ENCODE measurements at places on chromosomes 1 and 21.

GRCh38 chr21:26137379-26138060, 33.0 kb downstream of the APP start:
- DNase-seq = no peak

DNA sequence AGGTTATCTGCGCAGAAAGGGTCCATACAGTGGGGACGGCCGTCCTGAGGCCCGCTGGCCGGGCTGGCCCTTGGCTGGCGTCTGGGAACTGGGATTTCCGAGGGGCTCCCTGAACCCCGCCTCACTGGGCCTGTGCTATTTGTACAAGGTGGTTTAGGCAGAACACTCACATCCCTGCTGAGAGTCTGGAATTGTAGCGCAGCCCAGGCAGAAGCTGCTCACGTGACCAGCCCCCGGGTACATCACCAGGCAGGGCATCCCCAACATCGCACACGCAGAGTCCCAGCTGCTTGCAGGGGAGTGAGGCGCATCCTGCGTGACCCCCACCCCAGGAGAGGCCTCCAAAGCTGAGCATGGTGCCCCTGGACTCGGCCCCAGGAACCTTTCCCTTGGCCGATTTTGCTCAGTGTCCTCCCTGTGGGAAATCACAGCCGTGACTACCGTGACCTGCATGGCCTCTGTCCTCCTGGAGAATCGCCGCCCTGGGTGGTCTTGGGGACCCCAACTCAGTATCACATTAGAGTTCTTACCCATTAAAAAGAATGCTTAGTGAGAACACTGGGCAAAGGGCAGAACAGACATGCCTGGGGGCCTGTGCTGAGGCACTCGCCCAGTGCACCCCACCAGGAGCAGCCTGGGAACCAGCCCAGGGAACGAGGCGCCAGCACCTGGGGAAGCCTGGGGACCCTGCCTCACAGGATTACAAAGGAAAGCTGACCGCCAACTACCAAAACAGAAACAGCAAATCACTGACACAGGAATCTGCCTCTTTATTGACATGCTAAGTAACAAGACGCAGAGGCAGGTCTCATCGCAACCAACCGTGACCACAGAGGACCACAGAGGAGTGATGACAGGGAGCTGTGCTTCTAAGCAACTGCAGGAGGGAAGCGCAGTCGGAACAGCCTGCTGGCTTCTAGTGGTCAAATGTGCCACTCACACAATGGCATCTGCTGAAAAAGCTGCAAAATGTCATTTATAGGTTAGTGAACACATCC, 33.5 kb downstream of the UBE2G2 start:
- DNase-seq = no peak

- DNase-seq = no peak
These were observed 45.9 kb upstream of the CRB1 start for GRCh38 chr1:197222025-197222685.

DNA sequence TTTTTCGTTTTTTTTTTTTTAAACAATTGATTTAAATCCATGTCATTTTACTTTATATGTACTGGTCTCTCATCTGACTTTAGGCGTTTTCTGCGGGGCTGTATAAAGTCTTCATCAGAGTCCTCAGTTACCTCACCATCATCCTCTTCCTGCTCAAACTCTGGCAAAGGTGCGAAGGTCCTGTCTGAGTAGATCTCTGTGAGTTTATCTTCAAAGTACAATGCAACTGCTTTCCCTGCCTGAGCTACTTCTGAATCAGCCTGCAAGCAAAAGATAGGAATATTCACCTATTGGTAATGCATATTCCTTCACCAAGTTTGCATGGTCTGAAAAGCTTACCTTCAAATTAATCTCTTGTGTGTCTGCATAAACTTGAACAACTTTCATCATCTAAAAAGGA, 113.4 kb downstream of the TRIM33 start:
- DNase-seq = no peak

DNA sequence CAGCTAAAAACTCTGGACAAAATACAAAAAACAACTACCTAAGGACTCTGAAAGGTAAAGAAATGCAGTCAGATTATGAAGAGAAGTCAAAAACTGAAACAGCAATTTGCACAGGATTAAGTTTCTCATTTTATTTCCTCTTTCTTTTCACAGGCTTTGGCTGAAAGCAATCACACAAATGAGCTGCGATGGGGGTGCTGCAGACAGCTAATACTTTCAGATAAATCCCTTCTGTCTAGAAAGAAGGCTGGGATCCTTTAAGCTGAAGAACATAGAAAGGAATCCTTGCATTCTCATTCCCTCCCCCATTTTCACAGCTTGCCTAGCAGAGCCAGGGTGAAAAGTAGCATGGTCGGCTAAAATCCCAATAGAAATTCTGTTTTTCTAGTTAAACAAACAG, 32.0 kb upstream of the PRDX6 start:
- no peak for DNase-seq

GRCh38 chr1:54273092-54273794, 73.3 kb downstream of the MRPL37 start:
- DNase-seq = no peak

GRCh38 chr1:61593331-61593730, 131.6 kb downstream of the TM2D1 start:
- no peak for DNase-seq

GRCh38 chr1:125086611-125087010, 3901.8 kb downstream of the SRGAP2C start:
- DNase-seq = no peak

GRCh38 chr1:85074365-85074964, 26.2 kb upstream of the MCOLN3 start:
- no peak for DNase-seq

DNA sequence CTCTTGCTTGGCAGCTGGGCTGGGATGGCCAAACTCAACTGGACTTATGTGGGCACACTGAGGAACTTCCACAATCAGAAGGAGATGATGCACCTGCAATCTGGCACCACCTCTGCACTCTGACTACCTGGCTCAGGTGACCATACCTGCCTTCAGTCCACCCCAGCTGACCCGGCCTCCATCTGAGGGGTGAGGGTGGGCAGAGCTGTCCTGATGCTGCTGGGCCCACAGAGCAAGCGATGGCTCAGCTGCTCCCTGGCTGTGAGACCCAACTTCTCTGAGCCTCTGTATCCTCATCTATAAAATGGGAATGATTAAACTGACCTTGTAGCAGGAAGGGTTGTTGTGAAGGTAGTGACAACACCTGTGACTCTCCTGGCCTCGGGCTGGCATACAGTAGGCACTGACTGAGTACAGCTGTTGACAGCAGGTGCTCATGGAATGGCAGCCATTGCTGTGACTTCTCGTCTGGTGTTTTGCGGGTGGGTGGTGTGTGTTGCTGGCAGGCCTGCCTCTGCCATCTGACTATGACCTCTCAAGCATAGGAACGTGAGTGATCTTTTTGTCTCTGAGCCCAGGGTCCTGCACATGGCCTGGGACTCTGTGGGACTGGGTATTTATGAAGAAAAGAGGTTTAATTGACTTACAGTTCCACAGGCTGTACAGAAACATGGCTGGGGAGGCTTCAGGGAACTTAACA, 438.5 kb downstream of the PTPRU start:
- DNase-seq = no peak

GRCh38 chr21:36288651-36289243, 31.2 kb upstream of the MORC3 start:
- no peak for DNase-seq

DNA sequence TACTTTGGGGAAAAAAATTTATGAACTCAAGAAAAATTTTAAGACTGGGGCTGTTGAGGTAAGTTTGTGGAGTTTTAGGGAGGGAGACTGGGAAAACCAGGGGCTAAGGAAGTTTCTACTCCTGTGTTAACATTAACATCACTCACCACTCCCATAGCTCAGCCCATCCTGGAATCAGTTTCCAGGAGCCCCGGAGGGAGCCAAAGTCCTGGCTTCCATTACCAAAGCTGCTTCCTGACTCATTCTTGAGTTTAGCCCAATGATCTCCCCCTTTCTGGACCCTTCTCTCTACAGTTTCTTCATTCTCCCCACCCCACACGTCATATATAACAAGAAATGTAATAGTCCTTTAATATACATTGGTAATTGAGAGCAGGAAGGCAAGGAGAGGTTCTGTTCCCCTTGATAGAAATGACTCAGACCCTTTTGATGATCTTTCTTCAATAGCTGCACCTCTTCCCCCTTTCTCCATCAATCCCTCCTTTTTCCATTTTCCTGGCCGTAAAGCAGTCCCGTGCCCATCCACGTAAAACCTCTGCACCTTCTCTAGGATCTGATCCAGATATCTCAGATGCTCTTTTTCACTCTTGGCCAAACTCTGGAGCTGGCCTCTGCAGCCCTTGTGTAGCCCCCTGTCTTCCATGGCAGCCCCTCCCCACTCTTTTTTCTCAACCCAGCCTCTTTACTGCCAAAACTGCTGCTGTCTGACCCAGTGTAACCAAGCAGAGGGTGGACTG, 4.6 kb upstream of the PIAS3 start:
- no peak for DNase-seq

DNA sequence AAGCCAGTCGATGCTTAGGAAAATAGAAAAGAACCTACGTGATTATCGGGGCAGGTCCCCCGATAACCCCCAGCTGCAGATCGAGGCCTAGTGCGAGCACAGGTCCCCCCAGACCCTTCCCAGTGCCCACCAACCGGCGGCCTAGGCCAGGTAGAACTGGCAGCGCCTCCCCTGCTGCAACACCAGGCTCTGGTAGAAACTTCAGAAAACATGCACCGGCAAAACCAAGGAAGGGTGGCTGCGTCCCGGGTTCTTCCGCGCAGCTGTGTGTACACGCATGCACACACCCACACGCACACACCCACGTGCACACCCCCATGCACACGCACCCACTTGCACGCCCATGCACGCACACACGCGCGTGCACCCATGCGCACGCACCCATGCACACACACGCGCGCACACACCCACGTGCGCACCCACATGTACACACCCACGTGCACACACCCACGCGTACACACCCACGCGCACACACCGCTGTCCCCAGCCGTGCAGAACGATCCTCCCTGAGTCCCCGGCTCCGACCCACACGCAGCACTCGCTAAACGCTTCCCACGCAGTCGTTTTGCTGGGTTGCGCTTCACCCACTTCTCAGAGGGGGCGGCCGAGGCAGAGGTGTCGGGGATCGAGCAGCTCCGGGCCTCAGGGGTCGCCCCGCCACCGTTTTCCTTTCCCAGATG, 5.2 kb downstream of the TSPEAR start:
- DNase-seq = no peak

DNA sequence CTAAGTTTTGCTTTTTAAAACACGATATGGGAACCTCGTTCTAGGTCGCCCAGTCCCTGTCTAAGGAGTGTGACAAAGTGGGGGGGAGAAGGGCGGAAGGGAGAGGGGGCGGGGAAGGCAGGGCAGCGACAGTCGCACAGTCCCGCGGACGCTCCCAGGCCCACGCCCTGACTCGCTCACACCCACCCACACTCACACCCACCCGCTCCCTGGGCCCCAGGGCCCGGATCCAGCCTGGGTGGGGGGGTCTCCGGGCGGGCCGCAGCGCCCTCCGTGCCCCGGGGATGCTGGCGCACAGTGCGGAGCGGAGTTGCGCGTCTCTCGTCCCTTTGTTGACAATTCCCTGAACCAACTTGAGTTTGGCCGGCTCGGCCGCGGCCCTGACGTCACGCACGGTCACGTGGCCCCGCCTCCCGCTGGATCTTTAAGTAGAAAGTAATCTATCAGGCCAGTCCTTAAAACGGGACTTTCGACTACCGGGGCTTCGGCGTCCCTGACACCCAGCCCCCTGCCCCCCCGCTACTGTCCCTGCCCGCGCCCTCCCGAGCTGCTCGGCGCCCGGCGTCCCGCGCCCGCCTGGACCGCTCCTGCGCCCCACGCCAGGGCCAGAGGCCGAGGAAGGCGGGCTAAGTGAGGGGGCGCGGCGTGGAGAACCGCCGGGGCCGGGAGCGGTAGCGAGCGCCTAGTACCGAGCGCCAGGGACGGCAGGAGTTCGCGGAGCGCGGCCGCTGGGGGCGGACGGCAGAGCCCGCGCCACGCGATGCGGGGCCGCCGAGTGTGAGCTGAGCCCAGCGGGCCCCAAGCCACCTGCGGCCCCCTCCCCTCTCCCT, at the start of gene FOXD3:
TSS of gene FOXD3 (plus strand) at position 454 of the 830 bp plus-strand sequence. CDS start 492 bp downstream, outside the sequence.
- DNase-seq = no peak

DNA sequence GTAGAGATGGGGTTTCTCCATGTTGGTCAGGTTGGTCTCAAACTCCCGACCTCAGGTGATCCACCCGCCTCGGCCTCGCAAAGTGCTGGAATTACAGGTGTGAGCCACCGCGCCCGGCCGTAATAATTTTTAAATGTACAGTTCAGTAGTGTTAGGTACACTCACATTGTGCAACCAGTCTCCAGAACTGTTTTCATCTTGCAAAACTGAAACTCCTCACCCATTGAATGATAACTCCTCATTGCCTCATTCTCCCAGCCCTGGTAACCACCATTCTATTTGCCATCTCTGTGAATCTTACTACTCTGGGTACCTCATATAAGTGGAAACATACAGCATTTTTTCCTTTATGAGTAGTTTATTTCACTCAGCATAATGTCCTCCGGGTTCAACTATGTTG, 3.4 kb downstream of the NLRP3 start:
- DNase-seq = no peak

DNA sequence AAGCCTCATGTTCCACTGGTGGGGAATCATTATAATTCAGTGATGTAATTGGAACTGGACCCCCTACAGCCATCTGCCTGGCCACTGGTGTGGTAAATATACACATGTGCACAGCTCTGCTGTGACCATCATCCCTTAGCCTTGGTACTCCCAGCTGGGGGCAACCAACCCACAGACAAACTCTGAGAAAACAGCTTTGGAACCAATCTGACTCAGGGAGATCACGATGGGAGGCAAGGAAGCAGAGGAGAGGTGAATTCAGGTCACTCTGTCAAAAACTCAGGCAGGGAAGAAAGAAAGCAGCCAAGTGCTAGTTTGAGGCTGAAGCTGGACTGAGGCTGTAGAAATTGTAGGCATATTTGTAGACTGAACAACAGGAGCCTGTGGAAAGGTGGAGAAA, 197.8 kb upstream of the GALNT2 start:
- no peak for DNase-seq

DNA sequence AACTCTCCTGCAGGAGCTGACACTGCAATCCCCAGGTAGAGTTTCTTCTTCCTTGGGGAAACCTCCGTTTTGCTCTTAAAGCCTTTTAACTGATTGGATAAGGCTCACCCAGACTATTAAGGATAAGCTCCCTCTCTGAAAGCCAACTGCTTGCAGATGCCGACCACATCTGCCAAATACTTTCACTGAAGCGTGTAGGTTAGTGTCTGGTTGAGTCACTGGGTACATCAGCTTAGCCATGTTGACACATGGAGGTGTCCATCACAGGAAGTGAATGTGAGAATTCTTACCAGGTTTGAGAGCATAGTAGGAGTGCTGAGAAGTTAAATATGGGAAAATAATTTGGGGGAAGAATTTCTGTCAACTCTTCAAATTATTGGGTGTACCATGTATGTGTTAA, 202.0 kb downstream of the AJAP1 start:
- no peak for DNase-seq

DNA sequence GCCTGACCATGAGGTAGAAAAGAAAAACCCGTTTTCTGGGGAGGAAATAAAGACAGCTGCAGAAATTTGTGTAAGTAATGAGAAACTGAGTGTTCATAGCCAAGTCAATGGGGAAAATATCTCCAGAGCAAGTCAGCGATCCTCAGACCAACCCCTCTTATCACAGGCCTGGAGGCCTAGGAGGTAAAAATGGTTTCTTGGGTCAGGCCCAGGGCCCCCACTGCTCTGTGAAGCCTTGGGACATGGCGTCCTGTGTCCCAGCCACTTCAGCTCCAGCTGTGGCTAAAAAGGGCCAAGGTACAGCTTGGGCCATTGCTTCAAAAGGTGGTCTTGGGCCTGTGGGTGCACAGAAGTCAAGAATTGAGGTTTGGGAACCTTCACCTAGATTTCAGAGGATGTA, 101.0 kb downstream of the NPHS2 start:
- DNase-seq = no peak

- no peak for DNase-seq
These were observed 405.6 kb downstream of the PTPRU start for GRCh38 chr1:29641921-29642320.

- DNase-seq = no peak
These were observed 813.2 kb downstream of the PLA2G4A start for GRCh38 chr1:187641907-187642306.
